Stimulated activated CD8-positive, alpha-beta memory T cell treated with anti-CD3 and anti-CD28 coated beads, Interleukin-4, amount 100 ng/mL, for 1 hour (primary cell): ENCODE measurements at places on chromosomes 11 and 22.

DNA sequence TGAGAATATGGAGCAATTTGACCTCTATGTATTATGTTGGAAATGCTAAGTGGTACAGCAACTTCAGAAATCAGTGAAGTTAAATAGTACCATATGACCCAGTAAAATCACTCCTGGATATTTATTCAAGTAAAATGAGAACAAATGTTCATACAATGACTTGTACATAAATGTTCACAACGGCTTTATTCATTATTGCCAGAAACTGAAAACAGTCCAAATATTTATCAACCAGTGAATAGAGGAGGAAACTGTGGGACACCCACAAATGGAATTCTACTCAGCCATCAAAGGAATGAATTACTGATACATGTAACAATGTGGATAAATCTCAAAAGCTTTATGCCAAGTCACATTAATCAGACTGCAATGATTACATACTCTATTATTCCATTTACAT, 416.3 kb downstream of the AASDHPPT start:
- no peak for DNase-seq

- peak; percentile 46 for DNase-seq
Observed at GRCh38 chr11:2301631-2302305, at the start of the genes C11orf21 and TSPAN32. Gene C11orf21, minus strand, starts transcription at chr11:2301918. Its CDS starts 110 bp downstream, at chr11:2301808. Gene TSPAN32, plus strand, starts transcription at chr11:2302013. Its CDS starts 137 bp downstream, at chr11:2302150.

DNA sequence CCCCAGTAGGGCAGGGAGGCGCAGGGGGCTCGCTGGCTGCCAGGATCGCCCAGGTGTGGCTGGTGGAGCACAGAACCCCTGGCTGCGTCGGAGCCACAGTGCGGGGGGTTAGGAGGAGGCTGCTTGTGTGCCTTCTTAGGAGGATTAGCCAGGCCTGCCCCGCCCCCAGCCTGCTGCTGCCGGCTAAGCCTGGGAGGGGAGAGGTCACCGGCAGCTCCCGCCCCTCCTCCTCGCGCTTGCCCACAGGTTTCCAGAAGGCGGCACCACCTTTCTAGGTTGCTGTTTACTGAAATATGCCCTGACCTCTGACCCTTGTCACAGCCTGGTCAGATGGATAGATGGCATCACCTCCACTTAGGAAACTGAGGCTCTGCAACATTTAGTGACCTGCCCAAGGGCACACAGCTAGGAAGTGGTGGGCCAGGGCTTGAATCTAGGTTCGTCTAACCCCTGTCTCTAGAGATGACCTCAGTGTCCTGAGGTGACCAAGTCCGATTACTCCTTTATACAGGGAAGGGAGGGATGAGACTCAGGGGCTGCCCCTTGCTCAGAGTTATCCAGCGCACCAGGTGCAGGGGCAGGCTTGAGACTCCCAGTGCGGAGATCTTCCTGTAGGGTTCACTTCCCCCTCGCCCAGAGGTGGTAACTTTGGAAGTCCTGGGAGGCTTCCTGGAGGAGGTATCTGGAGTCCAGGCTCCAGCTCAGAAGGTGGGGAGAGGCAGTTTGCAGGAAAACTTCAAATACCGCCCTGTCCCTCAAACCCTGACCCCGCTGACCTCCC, 44.0 kb downstream of the MYO7A start:
- no peak for DNase-seq

DNA sequence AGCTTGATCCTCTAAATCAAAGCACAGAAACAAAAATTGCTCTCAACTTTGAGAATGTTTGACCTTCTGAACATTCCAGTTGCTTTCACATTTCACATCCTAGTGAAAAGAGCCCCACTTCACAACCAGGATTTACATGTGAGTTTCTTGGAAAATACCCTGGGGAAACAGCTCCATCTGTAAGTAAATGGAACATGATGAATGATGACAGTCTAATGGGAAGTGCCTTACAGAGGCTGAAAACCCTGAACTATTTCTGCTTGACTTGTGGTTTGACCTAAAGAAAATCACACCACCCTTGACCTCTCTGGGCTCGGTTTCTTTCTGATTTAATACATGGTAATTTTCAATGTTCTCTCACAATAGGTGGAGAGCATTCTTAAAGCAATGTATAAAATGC, 499.4 kb upstream of the API5 start:
- no peak for DNase-seq

DNA sequence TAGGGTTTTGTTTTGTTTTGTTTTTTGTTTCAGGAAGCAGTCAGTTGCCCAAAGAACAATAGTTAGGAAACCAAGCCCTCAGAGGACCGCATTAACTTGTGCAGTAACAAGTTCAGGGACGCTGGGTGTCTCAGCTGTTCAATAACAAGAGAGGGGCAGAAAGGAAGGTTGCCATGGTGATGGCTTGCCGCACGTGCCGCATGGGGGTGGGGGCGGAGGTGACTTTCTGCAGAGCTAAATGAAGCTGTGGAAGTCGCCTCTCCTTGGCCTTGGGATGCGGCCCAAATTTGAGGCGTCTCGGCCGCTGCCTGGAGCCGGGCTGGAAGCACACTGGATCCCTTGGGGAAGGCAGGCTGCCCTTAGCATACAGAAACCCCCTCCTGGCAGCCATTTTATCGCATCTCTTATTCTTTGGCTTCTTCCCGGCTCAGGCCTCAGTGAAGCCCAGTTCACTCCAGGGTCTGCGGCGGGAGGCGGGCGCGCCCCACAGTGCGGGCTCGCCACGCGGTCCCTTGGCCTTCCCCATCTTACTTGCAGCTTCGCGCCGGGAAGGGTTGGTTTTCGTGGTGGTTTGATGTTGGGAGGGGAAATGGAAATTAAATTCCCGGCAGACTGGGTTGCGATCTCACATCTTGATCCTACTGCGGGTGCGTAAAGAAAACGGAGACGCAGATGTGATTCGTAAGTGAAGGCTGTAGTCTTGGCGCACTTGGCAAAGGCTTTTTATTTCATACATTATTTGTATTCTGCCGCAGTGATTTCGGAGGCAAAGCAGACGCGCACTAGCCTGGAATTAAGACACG, 94.3 kb downstream of the SLC17A6 start:
- DNase-seq, result no peak

GRCh38 chr11:1852271-1852876, 510 bp upstream of the LSP1 start:
- DNase-seq, result no peak

GRCh38 chr11:121538054-121538453, 85.3 kb upstream of the SORL1-AS1 start:
- no peak for DNase-seq

- DNase-seq, result no peak
Observed at GRCh38 chr11:22339611-22340010, 1.4 kb downstream of the SLC17A6 start.

GRCh38 chr11:132997396-132997795, 534.9 kb downstream of the OPCML start:
- DNase-seq, result no peak

DNA sequence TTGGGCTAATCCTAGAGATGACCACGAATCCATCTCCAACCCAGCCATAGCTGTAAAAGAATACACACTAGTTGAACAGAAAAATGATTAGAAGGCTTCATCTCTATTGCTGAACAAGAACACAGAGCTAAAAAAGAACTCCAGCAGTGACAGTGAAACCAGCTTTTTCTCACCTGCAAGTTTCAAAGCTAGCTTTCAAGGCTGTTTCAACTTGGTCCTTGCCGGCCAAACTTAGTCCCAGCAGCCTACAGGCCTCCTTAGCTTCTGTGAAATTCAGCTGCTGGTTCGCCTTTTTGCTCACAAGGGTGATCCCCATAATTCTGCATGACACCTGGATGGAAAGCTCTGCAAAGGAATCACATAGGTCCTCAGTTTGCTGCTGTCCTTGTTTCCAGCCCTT, 4.4 kb downstream of the LYVE1 start:
- no peak for DNase-seq

DNA sequence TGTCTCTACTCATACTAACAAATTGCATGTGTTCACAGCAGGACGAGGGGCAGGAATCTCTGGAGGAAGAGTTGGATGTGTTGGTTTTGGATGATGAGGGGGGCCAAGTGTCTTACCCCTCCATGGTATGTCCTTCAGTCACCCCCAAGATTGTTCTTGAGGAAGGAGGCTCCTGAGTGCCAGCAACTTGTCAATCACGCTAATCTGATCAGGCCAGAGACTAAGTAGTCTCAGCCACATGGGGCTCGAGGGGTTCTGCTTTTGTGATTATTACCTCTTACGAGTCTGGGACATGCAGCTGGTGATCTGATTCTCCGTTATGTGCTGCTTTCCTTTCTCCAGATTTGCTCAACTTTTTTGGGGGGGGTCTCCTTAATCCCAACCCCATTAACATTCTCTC, 54.3 kb downstream of the CTNND1 start:
- DNase-seq, result no peak

DNA sequence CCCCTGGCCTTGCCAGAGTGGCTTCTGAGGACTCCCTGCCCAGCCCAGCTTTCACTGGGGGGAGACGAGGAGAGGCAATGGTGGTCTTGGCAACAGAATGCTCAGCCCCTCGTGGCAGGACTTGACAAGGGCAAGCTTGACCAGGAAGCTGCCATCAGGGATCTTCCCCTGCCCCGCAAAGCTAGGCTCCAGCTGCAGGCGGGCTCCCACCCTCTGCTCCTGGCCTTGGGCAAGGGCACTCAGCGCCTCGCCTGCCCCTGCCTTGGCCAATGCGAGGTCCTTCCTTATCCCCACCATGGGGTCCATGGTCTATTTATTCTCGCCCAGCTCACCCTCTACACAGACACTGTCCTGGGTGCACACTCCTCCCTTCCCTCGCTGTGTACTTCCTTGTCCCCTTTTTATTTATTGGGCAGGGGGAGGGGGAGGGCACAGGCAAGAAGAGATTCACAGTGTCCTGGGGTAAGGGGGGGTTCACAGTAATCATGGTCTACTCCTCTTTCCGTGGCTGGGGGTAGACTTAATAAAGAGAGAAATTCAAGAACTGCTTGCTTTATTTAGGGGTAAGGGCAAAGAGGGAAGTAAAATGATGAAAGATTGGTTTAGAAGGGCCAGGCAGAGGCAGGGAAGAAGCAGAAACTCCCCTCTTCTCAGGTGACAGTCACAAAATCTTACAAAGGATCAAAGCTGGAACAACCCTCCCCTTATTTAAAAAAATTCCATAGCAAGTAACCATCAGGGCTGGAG, 1.6 kb downstream of the GPHA2 start:
- DNase-seq, result no peak

GRCh38 chr11:2974272-2974671, 17.9 kb downstream of the NAP1L4 start:
- DNase-seq, result no peak

- DNase-seq, result no peak
Observed at GRCh38 chr11:111307472-111308108, 9.2 kb downstream of the POU2AF3 start.

GRCh38 chr11:87493516-87493915, 455.8 kb downstream of the TMEM135 start:
- DNase-seq, result no peak

DNA sequence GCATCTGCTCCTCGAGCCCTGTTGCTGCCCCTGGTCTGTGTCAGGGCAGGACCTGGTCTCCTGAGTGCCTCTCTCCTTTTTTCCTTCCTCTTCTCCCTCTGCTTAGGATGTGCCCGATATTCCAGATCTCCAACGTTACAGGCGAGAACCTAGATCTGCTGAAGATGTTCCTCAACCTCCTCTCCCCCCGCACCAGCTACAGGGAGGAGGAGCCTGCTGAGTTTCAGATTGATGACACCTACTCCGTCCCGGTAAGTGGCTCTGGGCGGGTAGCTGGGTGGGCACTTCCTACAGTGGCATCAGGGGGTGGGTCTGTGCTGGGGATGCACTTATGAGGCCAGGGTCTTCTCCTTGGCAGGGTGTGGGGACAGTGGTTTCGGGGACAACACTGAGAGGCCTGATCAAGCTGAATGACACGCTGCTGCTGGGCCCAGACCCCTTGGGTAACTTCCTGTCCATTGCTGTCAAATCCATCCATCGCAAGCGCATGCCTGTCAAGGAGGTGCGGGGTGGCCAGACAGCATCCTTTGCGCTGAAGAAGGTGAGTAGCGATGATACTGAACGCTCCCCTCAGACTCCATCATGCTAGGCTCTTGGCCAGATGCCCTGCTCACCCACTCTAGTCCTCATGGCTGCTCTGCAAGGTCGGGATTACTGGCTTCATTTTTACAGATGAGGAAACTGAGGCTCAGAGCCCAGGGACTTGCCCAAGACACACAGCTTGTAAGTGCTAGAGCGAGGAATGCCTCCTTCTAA, 20.3 kb downstream of the GTPBP1 start:
- DNase-seq, result no peak

DNA sequence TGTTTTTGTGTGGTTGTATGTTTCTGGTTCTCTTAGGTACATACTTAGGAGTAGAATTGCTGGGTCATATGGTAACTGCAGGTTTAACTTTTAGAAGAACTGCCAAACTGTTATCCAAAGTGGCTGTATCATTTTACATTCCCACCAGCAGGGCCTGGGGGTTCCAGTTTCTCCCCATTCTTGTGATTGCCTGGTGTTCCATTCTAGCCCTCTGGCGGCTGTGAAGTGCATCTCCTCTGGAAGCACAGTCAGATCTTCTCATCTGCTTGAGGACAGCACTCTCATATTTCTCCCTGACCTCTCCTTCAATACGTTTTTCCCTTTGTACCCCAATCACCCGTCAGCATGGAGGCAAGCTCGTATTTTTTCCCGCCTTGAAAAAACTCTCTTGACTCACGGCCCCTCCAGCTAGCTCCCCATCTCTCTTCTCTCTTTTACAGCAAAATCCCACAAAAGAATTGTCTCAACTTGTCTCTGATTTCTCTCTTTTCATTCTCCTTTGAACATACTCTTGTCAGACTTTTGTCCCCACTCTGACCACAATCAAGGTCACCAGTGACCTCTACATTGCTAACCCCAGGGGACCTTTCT, 56.8 kb upstream of the THY1 start:
- no peak for DNase-seq

GRCh38 chr11:72635933-72636332, 38.3 kb downstream of the PDE2A start:
- no peak for DNase-seq

DNA sequence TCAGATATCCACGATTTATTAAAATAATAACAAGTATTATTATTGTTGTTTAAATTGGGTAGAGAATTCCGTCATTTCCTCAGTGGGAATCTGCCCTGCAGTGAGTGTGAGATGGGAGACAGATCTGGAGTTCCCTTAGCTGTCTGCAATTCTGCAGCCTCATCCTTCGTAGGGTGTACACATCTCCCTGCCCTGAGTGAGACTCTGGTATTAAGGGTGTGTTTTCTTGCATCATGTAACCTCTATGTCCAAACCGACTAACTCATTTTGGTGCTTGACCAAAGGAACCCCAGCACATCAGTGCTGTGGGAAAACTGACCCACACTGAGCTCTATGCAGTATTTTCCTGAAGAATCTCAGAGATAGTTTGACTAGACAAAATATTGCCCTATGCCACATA, 157.6 kb downstream of the LDLRAD3 start:
- DNase-seq, result no peak

DNA sequence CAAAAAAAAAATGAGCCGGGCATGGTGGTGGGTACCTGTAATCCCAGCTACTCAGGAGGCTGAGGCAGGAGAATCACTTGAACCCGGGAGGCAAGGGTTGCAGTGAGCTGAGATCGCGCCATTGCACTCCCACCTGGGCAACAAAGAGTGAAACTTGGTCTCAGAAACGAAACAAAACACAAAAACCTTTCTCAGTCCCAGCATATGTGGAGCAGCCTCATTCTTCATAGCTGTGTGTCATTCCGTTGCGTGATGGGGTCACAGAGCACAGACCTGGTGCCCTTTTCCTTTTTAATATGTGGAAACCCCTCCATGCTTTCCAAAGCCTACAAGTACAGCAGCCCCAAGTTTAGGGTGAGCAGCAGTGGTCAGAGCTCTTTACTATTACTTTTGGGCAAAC, 13.7 kb downstream of the PEX26 start:
- no peak for DNase-seq

GRCh38 chr11:44221992-44222391, 87.9 kb downstream of the ALX4 start:
- no peak for DNase-seq

GRCh38 chr11:2462543-2462985, 17.8 kb downstream of the KCNQ1 start:
- no peak for DNase-seq
